Kidney epithelial cell (primary cell): ENCODE measurements at places on chromosomes 3 and 15. TPM values are rescaled to one million over a fixed set of nuclear protein-coding genes. Genes with fewer than 3 reads are reported as not detected.

ARGFX gene
- not detected in 2 replicates for total RNA-seq

TJP1 gene
- 145 and 148 TPM in 2 replicates for total RNA-seq

- no peak for DNase-seq
Observed at GRCh38 chr15:43127752-43128151, 5.6 kb upstream of the TMEM62 start.

- no peak for DNase-seq
Observed at GRCh38 chr15:49718234-49718633, 97.4 kb downstream of the DTWD1 start.

SSR3 gene
- total RNA-seq = 216 and 217 TPM in 2 replicates

DNA sequence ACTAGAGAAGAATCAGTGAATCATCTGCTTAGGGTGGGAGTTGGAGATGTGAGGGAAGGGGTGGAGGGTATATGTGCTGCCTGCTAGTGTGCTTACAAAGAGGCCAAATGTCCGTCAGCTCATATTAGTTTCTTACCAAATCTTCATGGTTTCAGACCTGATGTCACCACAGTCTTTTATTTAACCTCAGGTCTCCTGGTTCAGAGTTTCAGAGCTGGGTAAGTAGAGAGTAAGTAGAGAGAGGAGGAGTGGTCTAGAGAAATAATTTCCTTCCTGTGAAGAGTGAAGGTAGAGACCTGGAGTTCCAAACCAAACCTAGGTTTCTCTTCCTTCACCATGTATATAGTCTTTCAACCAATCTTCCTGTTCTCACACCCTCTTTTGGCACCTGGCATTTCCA lies 17.5 kb upstream of the P2RY1 start:
- no peak for DNase-seq

AADAC gene
- total RNA-seq = not detected in 2 replicates

- DNase-seq = no peak
Observed at GRCh38 chr15:89378296-89379151, 43.9 kb upstream of the POLG start.

DNA sequence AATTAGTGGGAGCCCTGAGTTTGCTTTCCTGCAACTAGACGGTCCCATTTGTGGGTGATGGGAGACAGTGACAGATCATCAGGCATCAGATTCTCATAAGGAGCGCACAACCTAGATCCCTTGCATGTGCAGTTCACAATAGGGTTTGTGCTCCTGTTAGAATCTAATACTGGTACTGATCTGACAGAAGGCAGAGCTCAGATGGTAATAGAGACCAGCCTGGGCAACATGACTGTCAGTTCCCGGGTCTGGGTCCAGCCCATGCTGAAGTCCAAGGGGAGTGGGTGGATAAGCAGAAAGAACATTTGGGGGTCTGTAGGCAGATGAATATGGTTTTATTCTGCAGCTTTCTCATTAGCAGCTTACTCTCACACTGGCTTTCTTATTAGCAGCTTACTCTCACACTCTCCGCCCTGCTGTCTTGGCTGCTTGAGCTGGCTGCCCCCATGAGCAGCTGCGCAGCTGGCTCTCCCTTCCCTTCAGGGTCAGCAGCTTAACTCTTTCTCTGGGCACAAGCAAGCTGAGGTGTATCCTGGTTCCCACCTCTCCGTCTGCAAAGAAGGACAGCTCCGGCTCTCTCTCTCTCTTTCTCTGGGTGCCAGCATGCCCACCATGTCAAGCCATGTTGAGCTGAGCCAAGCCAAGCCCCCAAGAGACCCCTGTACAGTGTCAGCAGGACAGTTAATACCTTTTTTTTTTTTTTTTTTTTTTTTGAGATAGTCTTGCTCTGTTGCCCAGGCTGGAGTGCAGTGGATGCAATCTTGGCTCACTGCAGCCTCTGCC lies 46.5 kb downstream of the KLHDC8B start:
- DNase-seq = no peak

FOXB1 gene
- total RNA-seq = 0.55 and 0.71 TPM in 2 replicates

DNA sequence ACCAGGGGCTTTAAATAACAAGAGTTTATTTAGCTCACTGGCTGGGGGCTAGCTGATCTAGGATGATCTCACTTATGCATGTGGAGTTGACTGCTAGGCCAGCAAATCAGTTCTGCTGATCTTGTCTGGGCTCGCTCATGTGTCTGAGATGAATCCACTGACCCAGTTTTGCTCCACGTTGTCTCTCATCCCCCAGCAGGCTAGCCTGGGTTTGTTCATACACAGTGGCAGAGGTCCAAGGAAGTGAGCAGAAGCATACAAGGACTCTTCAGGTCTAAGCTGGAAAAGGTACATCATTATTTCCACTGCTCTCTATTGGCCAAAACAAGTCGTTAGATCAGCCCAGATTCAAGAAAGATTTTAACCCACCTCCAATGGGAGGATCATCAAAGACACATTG lies 238.0 kb downstream of the PLCL2 start:
- no peak for DNase-seq

ISLR gene
- total RNA-seq = 0.25 and 0.48 TPM in 2 replicates

DNA sequence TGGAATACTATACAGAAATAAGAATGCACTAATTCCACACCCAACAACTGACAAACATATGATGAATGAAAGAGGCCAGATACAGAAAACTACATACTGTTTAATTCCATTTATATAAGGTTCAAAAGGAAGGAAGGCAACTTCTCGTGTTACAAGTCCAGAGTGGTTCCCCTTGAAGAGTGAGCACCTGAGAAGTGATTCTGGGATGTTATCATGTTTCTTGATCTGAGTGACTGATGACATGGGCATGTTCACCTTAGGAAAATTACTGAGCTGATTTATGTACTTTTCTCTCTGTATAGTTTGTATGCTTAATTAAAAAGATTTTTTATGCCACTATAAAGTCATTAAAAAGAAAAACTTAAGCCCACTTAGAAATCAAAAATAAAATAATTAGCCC lies 13.6 kb downstream of the CCDC12 start:
- DNase-seq = no peak

GRCh38 chr15:78599189-78599588 lies 21.6 kb downstream of the CHRNA3 start:
- DNase-seq = no peak

DNA sequence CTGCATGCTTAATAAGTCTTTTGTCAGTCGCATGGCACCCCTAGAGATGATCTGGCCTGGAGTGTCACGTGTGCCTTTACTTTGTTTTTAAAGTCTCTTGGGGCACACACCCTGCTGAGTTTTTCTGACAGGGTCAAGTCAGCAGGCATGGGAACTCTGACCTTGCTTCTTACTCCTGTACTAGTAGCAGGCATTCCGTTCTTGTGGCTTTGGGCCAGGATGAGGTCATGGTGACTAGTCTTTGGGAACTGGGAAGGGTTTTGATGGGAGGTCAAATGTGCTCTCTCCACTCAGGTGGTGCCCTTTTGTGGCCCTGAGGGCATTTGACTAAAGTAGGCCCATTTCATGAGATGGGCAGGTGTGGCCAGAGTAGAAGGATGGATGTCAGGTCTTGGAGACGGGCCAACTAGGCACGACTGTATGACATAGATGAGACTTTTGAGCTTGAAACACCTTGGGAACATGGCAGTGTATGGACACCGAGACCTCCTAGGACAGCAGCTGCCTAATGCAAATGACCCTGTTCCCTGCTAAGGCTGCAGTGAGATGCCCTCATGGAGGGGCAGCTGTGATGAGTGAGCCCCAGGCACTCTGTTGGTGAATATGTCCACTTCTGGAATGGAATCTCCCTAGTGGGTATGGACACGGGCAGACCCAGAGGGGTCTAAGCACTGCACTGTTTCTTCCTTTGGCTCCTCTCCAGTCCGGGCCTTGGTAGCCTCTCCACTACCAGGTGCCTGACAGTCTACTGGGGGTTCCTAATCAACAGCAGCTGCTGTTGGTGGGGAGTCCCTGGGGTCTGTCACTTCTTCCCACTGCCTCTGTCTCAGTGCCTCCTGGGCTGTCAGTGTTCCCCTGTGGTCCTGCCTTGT lies 16.4 kb downstream of the SRPRB start:
- peak; percentile 63 for DNase-seq

DNA sequence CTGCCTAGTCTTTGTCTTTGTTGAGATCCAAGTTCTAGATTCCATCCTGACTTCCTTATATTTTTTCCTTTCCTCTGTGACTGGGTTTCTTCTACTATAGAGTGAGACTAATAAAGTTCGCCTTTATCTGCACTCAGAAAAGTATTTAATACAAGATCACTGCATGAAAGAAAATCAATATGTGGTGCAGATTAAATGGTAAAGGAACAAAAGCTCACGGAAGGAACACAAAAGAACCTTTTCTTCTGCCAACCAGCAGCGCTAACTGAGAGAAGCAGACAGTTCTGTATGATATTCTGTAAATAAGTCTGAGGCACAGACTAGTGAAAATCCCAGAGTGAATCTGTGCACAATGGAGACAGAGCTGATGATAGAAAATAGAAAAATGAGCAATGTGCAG lies 31.6 kb upstream of the MCTP2 start:
- no peak for DNase-seq

DNA sequence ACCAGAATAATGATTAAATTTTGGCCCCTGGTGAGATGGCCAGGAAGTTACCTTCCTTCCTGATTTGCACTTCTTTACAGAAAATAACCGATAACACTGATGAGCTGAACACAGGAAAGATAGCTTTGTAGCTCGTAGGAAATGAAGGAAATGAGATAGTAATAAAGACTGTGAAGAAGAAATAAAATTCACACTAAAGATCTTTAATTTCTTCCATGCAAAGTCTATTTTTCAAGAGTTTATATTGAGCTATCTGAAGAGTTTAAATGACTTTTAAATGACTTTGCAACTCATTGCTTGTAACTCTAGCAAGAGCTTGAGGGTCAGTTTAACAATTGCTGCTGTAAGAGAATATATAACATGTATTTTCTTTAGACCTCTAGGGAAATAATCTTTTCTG lies 543.0 kb downstream of the UNC13C start:
- DNase-seq = no peak

SOX2 gene
- not detected in 2 replicates for total RNA-seq

DNA sequence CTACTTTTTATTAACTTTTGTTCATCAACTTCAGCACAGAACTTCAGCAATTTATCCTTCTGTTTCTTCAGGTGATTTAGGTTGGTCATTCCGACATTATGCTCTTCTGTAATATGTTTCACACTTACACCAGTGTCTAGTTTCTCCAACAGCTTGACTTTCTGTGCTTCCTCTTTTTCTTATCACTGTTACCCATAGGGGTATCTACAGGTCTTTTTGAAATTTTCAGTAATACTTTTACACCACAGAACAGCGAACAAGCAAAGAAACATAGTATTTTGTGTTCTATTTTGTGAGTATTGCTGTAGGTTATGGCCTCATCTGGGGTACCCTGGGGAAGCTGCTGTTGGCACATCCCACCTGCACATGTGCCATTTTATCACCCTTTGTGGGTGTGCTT lies 260.7 kb downstream of the NSUN3 start:
- no peak for DNase-seq

MESP2 gene
- 0.27 and 0.29 TPM in 2 replicates for total RNA-seq

WWTR1 gene
- total RNA-seq = 42.1 and 50.4 TPM in 2 replicates

NR2C2 gene
- total RNA-seq = 30.7 and 33.6 TPM in 2 replicates

GRCh38 chr3:38149708-38150107 lies 11.2 kb downstream of the MYD88 start:
- DNase-seq = no peak

GOLGA8N gene
- 1.0 and 1.6 TPM in 2 replicates for total RNA-seq

ULK4 gene
- total RNA-seq = 13.0 and 18.3 TPM in 2 replicates

GRCh38 chr15:87877114-87877810 lies 379.3 kb downstream of the NTRK3 start:
- no peak for DNase-seq

GRCh38 chr15:42084465-42085235 lies 9.7 kb downstream of the PLA2G4D start:
- no peak for DNase-seq

GLDN gene
- not detected in 2 replicates for total RNA-seq

GRCh38 chr3:134991003-134991402 lies 195.9 kb downstream of the EPHB1 start:
- no peak for DNase-seq

SLC12A1 gene
- total RNA-seq = not detected in 2 replicates

DNA sequence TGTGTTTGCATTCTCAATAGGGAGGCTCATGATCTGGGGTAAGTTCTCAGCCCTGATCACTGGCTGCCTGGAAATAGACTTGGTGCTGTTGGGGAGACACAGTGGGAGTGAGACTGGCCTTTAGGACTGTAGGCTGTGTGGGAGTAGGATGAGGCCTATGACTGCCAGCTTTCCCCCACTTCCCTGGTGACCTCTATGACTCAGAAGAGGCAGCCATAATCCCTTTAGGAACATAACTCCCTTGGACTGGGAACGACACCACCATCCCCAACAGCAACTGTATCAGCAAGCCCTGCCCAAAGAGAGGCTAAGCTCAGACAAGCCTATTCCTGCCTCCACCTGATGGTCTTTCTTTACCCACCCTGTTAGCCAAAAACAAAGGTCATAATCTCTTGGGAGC lies 91.3 kb downstream of the SUCNR1 start:
- no peak for DNase-seq

GRCh38 chr3:74633021-74633420 lies 18.6 kb upstream of the CNTN3 start:
- no peak for DNase-seq

DNA sequence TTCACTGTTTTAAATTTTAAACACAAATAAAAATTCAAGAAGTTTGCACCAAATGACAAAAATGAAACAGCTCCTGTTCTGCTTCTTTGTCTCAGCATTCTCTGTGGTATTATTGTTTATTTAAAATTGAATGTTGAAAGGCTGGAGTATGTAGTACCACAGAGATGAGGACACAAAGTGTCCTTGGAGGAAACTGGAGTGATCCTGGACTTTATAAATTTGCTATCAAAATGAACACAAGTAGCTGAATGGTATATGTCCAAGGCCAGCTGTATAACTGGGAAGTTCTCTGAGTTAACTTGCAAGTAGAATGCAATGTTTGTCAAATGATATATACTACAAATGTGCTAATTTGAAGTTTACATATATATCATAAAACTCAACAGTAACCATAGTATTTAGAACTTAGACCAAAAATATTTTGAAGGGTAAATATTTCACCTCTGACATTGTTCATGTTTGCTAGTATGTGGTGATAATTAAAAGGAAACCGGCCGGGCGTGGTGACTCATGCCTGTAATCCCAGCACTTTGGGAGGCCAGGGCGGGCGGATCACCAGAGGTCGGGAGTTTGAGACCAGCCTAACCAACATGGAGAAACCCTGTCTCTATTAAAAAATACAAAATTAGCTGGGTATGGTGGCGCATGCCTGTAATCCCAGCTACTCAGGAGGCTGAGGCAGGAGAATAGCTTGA lies 12.3 kb downstream of the BTLA start:
- DNase-seq = no peak

COMMD4 gene
- 108 and 119 TPM in 2 replicates for total RNA-seq

THRB gene
- 2.0 and 3.1 TPM in 2 replicates for total RNA-seq

DNA sequence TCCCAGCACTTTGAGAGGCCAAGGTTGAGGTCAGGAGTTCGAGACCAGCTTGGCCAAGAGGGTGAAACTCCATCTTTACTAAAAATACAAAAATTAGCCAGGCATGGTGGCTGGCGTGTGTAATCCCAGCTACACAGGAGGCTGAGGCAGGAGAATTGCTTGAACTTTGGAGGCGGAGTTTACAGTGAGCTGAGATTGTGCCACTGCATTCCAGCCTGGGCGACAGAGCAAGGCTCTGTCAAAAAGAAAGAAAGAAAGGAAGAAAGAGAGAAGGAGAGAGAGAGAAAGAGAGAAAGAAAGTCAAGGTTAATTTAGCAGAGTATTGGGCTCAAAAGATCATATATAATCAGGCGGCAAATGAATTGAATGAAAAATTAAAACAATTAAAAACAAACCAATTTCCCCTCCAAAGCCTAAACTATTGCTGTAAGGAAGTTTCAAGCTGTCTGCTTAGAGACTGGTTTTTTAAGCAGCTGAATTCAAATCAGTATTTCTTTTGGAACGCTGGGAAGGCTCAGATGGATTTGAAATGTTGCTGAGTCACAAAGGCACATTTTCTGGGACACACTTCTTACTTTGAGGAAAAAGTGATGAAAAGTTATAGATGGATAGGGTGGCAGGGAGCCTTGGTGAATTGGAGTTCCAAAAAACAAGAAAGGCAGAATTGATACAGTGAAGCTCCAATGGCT lies 81.3 kb upstream of the BHLHE40 start:
- no peak for DNase-seq
